ENCODE measurements at places on chromosomes 12 and 14.

DNA sequence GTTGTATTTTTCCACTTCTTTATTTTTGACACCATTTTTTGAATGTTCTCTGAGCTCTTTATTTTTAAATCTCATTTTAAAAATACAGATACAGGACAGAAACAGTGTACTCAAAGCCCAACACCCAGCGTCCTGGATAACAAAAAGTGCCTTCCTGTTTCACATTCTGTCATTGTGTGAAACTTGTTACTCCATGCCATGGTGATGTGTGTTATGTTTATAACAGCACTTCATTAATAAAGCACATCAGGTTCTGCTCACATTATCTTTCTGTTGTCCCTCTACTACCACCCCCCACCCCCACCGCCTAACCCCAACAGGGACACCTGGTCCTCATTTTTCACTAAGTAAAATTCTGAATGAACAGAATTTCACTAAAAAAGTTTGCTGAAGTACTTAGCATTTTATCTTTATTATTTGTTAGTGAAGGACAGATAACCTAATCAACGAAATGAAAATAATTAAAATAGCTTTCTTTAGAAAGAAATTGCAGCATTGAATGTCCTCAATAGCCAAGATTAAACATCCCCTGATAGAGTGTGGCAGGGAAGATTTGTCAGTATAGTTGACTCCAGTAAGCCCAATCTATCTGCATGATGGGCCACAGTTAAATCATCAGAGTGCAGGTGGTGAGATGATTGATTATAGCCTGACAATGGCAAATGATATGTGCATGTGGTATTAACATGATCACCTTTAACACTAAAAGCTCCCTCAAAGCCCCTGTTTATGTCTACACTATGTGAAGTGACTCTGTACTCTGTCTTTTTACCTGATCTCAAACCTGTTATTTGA, 153.9 kb downstream of the ACSS3 start:
- DNase-seq = no peak

GRCh38 chr14:94361682-94362081, 26.7 kb downstream of the SERPINA1 start:
- DNase-seq = no peak

DNA sequence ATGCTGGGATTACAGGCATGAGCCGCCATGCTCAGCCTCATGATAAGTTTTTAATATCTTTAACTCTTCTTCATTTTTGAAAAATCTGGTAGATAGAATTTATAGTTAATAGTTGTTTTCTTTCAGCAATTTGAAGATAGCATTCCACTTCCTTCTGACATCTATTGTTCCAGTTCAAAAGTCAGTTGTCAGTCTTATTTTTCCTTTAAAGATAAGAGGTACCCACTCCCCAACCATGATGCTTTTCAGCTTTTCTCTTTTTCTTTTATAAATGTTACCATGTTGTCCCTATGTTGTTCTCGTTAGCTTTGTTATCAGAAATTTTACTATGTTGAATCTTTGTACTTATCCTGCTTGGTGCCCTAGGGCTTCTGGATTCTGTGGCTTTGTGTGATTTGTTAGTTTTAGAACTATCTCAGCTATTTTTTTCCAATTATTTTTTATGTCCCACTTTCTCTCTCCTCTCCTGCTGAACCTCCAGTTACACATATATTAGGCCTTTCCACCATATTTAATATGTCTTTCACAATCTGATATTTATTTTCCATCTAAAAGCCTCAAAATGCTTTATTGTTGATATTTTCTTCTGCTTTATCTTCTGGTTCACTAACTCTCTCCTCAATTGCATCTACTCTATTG, 181.6 kb upstream of the FOXN3 start:
- DNase-seq = no peak

DNA sequence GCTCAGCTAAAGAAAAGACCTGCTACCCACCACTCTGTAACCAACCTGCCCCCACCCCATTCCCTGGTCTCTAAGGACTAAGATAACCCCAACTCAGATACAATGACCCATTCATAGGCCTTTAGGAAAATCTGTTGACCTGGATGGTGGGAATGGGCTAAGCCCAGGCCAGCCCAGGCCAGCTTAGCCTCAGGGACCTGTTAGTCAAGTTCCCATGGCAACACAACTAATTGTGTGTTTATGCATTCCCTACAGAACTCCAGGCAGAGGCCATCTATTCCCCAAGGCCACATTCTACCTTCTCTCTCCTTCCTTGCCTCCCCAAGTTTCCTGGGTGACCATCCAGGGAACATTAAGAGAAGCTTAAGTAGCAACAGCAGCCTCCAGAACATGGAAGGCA, 16.1 kb upstream of the KRT8 start:
- DNase-seq = no peak

DNA sequence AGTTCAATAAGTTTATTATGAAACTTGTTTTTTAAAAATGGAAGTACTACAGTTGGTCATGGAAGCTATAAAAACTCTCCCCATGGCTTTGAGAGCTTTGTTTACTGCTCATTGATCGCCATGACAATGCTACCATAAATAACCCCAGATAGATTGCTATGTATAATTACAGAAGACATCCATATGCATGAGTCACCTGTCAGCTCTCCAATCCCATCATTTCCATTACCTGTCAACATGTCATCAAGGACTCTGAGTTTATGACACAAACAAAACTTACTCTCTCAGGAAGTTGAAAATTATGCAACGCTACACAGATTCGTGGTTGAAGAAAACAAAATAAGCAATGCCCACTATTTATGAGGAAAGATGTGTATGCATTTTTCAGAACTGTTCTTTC, 144.4 kb downstream of the SEC23A start:
- no peak for DNase-seq

GRCh38 chr12:113634982-113635381, 163.3 kb upstream of the LHX5 start:
- no peak for DNase-seq

DNA sequence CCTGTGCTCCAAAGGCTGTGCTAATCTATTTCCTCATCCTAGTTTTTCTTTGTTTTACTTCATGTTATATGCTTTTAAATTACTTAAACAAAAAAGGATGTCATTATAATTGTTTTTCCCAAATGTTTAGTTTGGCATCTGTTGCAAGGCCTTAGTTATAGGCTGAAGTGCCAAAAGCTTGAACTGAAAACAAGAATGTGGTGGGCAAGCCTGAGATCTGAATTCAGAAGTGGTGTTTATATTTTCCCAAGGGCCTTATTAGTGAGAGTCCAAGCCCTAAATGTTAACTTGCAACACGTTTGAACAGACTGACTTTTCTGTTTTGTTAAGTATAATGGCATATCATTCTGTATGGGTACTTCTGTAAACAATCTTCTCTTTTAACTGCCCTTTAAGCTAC, 326.8 kb downstream of the CCDC91 start:
- DNase-seq = no peak

- DNase-seq = no peak
Measured at GRCh38 chr14:35558680-35559079, 24.7 kb downstream of the INSM2 start.

DNA sequence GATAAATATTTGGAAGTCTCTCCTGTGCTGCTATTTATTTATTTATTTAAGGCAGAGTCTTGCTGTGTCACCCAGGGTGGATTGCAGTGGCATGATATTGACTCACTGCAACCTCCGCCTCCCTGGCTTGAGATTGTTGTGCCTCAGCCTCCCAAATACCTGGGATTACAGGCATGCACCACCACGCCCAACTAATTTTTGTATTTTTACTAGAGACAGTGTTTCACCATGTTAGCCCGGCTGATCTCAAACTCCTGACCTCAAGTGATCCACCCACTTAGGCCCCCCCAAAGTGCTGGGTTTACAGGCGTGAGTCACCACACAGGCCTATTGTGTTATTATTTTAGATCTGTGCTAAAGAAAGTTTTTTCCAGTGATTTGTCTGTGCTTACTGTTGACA, 225.2 kb downstream of the CCER1 start:
- no peak for DNase-seq

GRCh38 chr14:95713596-95714371, at the start of gene TCL1A:
TSS of gene TCL1A (minus strand) at chr14:95714125. CDS start at chr14:95714066, 59 bp downstream.
- DNase-seq = no peak

- no peak for DNase-seq
Measured at GRCh38 chr12:19484738-19485137, 45.4 kb downstream of the AEBP2 start.

- no peak for DNase-seq
Measured at GRCh38 chr14:61179061-61179690, 102.0 kb downstream of the TMEM30B start.
